ENCODE measurements at places on chromosomes 16 and 17.

- no peak for DNase-seq
Observed at GRCh38 chr17:62309396-62309795, 71.0 kb upstream of the EFCAB3 start.

DNA sequence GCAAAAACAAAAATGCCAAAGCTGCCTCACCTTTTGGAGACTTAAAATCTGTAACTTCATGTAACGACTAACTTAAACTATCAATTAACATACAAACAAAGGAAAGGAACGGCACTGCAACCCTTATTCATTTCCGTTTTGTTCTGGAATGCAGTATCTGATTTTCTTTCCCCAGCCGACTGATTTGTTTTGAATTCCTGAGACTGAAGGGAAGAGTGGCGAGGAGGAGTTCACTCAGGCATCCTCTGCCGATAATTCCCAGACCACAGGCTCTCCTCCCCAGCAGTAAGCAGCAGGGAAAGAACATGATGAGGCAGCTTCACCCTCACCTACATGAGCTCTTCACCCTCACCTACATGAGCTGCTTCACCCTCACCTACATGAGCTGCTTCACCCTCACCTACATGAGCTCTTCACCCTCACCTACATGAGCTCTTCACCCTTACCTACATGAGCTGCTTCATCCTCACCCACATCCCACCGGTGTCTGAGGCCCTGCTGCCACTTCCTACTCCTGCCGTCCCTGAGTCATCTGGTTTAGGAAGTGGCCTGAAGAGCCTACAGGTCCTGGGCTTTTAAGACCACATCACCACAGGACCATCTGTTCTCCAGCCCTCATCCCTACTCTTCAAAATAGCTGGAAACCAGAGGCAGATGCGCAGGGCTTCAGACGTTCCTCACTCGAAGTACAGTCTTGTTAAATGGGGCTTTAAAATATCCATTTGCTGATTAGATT lies 168.0 kb upstream of the RPH3AL start:
- no peak for DNase-seq

- DNase-seq = peak; percentile 65
Observed at GRCh38 chr16:50697881-50698767, 4.7 kb downstream of the NOD2 start.

- DNase-seq = no peak
Observed at GRCh38 chr17:49456183-49456965, 38.7 kb upstream of the NGFR start.

DNA sequence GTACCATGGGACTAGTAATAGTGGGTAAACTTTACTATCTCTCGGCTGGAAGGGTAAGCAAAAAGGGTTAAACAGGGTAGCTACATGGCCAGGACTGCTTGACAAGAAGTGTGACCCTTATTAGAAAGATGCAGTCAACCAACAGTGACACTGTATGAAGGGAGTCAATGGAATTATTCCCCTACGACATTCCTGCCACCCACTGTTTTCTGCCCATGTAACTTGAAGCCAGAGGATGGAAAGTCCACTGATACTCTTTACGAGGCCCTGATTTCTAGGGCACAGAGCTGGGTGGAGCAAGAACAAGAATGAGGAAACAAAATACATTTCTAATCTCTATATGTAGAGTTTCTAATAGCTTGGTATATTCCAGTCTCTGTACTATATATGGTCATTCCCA lies 1102.5 kb downstream of the CDH11 start:
- no peak for DNase-seq

- DNase-seq = peak; percentile 59
Observed at GRCh38 chr17:63434951-63435571, 11.0 kb downstream of the CYB561 start.

GRCh38 chr17:50865868-50866260 lies 290 bp downstream of the TOB1 start:
- no peak for DNase-seq

DNA sequence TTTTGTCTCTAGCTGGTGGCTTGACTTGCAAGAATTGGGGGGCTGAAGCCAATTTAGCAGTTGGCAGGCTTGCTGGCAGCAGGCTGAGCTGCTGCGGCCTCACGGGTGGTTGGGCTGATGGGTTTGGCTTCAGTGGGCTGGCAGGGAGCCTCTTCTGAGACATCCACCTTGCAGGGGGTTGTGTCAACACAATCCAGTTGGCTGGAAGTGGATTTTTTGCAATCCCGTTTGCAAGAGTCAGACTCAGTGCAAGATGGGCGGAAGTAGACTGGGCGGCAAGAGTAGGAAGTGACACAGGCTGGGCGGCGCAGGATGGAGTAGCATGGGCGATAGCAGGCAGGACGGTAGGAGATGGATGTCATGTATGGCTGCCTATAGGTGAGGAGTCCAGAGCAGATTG lies 1.5 kb downstream of the KRTAP16-1 start:
- DNase-seq = no peak

DNA sequence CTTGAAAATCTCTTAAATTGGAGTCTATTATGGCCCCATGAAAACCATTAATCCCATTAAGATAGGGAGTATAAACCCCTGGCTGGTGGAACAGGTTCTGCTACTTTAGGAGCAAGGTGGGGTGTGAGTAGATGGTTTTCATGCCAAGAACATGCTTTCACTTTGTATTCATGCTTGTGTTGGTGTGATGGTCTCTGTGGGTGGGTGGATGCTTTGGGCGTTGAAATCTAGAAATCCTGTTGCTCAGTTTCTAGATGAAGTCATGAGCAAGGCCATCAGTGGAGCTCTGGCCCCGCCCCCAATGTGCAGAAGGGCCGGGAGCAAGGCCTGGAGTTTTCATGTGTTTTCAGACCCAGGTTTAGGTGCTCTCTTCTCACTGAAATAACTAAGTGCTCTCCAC lies 20.1 kb downstream of the PLD6 start:
- DNase-seq = no peak

- no peak for DNase-seq
Observed at GRCh38 chr17:64183815-64184214, 53.9 kb upstream of the ERN1 start.

- DNase-seq = no peak
Observed at GRCh38 chr16:67425580-67425979, 5.3 kb upstream of the HSD11B2 start.

GRCh38 chr17:40320756-40321523 lies 12.0 kb downstream of the RARA start:
- DNase-seq = peak; percentile 77

DNA sequence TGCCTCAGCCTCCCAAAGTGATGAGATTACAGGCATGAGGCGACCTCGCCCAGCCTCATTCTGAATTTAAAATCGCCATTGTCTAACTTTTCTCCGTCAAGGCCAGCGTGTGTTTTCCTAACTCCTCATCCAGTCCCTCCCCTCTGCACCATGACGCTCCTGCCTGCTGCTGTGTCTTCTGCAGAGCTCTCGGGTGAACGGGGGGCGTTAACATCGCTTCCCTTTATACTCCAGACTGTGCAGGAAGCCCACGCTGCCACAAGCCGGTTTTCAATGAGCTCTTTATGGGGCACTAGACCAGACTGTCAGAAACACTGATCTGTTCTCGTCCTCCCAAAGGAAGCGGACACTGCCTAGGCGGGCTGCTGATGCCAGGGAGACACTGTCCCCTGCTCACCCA lies 13.2 kb downstream of the AANAT start:
- no peak for DNase-seq

DNA sequence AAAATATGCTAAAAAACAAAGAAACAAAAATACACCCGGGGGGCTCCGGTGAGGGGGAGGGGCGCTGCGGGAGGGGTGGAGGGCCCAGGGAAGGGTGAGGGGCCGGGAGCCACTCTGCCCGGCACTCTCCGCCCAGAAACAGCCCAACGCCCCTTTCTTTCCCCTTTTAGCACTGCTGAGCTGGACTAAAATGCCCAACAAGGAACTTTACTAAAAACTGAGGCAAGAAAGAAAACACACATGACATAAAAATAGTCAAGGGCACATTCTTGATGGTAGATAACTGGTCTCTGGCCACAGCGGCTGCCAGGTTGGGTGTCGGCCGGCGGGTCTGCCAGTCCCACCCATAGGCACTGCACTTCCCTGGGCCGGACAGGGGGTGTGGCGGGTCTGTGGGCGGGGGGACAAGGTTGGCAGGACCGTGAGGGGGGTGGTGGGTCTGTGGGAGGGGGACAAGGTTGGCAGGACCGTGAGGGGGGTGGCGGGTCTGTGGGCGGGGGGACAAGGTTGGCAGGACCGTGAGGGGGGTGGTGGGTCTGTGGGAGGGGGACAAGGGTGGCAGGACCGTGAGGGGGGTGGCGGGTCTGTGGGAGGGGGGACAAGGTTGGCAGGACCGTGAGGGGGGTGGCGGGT lies 20.9 kb downstream of the METRNL start:
- no peak for DNase-seq

- DNase-seq = no peak
Observed at GRCh38 chr16:12754824-12755543, 48.7 kb downstream of the CPPED1 start.

- DNase-seq = no peak
Observed at GRCh38 chr17:51718983-51719382, 439.5 kb downstream of the CA10 start.

GRCh38 chr16:57925310-57925709 lies 45.6 kb downstream of the CNGB1 start:
- DNase-seq = no peak

DNA sequence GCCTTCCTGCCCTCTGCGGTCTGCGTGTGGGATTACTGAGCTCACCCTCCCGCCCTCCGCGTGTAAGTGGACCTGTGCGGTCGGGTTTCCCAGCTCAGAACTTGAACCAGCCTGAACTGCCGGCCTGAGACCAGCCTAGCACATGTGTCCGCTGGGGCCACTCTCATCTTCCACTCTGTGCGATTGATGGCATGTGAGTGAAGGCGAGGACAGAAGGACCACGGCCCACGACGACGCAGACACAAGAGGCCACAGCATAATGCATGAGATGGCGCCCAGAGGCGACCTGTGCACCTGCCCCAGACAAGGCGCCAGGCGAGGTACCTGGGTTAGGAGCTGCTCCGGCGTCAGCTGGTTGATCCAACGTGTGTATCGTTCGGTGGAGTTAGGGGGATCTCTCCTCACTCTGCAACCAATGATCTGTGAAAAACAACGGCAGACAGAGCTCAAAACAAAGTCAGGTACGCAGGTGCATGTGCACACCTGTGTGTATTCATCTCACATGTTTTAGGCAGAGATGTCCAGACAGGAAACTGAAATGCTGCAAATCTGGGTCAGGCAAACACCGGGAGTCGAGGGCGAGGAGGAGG lies 74.5 kb upstream of the METRNL start:
- no peak for DNase-seq

DNA sequence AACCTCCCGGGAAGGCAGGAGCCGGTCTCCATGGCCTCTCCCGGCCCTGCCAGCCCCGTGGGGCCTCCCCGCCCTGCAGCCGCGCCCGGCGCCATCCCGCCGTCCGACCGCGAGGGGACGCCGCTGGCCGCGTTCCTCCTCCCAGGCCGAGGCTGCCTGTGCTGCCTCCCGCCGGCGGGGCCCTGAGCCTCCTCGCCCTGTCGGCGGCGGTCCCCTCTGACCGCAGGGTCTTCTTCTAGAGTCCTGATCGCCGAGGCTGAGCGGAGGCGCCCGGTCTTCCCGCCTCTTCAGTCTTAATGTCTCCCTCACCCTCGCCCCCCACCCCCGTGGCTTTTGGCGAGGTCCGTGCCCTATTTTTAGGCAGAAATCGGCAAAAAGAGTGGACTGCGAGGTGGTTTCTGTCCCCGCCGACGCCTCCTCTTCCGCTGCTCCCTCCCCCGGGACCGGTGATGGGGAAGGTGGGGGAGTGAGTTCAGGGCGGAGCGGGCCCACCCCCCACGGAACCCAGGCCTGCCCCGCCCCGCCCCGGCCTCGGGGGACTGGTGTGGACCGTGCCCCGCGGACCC lies 794 bp upstream of the CPNE7 start:
- DNase-seq = peak; percentile 49

DNA sequence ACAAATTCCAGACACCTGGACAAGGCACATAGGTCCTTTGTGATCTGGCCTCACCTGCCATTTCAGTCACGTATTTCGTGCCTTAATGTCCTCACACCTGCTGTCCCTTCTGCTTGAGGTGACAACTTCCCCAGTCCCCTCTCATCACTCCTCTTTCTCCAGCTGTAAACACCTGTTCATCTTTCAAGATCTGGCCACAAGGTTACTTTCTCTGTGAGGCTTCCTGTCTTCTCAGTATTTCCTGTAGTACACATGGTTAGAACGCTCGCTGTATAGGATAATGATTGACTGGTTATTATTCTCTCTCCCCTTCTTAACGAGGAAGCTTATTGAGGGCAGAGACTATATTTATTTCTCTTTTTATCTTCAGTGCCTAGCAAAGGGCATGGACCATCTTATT lies 74.5 kb upstream of the PMFBP1 start:
- DNase-seq = no peak

DNA sequence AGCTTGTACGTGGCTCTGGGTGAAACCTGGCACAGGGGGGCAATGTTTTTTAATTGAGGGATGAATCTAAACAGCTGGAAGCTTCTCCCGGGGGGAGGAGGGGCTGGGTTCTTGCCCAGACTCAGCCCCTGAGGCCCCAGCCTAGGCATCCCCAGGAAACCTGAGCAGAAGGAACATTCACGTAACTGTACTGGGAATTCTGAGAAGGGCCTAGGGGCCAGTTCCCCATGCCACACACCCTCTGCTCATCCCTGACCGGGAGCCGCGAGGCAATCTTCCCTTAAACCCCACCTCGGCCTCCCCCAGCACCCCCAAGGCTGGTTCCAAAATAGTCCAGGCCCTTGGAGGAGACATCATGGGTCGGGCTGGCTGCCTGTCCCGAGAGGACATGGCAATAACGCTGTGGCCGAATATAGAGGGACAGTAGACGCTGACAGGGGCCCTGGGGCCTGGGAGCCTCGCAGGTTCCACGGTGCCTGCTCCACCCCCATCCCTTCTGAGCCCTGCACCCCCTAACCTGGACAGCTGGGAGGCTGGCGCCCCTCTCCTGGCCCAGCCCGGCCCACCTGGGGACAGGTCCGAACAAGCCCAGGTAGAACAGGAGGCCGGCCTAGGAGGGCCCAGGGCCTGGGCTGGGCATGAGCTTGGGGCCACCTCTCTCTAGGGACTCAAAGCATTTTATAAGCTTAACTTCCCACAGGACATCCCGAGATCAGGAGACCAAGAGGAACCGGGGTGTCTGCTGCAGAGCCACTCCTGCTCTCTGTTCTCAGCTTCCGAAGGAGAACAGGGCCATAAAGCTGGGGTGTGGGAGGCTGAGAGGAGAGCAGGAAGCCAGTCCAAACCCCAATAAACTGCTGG lies 83.2 kb upstream of the TOB1 start:
- no peak for DNase-seq

DNA sequence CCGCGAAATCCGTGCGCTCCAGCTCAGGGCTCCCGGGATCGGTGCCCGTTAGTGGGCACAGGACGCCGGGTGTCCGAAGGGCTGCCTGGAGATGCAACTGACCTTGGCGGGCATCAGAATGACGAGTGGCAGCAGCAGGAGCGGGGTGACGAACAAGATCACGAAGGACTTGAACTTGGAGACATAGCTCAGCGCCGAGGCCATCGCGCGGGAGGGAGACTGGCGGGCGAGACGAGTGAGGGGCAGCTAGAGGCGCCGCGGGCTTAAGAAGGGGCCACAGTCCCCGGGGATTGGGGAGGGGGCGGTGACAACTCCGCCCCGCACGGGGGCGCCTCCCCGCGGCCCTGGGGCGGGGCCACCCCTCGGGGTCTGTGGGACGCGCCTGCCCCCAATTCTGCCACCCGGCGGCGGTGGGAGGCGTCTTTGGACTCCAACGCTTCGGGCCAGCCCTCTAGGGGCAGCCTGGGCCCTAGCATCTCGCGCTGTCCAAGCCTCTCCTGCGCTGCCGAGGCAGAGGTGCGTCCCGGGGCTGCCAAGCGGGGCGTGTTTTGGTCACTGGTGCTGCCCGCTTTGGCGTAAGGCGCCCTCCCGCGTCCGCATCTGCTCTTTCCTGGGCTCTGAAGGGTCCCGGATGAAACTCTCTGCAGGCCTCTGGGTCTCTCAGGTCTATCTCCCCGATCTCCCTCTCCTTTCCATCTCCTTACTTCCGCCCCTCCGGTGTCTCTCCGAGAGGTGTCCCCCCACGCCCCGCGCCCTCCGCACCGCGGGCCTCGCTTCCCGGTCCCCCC lies at the start of gene SLC13A5:
Gene SLC13A5, minus strand, starts transcription at position 240 of the 788 bp plus-strand sequence. Its CDS starts 36 bp downstream, at position 204.
- peak; percentile 2 for DNase-seq
